HT1080 (cell line): ENCODE measurements at places on chromosomes 11 and 22.

GRCh38 chr11:45856044-45856468 lies 8.8 kb downstream of the CRY2 start:
- DNase-seq: no peak

DNA sequence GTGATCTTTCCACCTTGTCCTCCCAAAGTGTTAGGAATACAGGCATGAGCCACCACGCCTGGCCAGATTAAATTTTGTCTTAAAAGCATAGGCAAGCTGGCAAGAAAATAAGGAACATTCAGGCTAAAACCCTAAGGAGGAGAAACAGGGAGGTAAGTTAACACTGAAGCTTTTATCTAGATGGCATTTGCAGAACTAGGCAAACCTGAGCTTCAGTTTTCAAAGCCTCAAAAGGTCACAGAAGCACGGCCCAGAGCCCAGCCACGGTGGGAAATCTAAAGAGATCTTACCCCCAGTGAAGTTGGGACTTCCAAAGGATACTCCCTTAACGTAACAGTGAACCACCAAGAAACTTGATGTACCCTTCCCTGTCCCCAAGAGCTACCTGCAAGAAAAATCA lies 28.4 kb downstream of the PC start:
- DNase-seq: no peak

DNA sequence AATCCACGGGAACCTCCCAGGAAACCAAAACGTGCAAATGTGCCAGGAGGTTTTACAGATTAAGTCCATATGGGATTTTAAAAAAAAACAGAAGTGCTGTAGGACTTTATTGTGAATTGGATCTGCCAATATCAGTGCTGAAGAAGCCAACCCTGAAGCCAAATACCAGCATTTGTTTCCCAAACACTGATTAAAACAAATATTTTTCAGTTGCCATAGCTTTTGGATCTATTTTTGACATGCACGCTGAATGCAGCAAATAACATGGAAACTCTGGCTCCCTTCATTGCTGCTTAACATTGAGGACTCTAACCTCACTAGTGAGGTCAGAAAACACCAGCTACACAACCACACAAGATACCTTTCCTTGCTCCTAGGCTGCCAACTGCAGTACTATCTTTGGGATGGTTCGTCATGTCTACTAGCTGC lies 28.4 kb upstream of the SIK2 start:
- DNase-seq: no peak

- DNase-seq: peak; percentile 80
Measured at GRCh38 chr11:72631806-72632731, 42.2 kb downstream of the PDE2A start.

DNA sequence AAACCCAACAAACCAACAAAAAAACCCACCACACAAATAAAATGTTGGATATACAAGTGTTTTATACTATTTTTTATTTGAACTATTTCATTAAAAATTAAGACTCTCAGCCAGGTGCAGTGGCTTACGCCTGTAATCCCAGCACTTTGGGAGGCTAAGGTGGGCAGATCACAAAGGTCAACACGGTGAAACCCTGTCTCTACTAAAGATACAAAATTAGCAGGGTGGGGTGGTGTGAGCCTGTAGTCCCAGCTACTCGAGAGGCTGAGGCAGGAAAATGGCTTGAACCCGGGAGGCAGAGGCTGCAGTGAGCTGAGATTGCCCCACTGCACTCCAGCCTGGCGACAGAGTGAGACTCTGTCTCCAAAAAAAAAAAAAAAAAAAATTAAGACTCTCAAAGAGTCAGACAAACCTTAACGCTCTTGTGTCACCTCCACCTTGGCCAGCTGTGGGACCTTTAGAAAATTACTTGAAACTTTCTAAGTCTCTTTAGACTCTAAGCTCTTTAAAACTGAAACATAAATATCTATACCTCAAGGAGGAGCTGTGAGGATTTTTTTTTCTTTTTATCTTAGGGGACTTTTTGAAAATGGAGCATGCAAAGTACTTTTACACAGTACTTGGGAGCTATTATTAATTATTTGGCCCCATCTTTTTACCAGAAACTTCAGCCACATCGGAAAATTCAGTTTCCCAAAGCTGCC lies 68.4 kb upstream of the CLNS1A start:
- DNase-seq: no peak

DNA sequence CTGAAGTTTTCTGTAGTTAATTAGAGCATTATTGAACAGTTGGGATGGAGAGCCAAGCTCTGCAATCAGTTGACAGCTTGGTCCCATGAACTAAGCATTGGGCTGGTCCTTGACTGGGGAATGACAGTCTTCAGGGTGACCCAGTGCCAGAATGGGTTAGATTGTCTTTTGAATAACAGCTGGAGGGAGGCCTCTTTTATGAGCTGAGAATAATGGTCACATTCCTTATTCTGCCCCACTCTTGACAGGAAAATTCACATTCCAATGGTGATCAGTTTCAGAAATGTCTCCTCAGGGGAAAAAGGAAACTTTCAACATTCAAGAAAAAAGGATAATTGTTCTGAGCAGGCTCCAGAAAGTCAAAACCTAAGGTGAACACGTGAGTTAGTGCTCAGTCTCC lies 113.9 kb downstream of the KIRREL3 start:
- DNase-seq: no peak

GRCh38 chr11:14506532-14506931 lies 6.9 kb upstream of the COPB1 start:
- no peak for DNase-seq

DNA sequence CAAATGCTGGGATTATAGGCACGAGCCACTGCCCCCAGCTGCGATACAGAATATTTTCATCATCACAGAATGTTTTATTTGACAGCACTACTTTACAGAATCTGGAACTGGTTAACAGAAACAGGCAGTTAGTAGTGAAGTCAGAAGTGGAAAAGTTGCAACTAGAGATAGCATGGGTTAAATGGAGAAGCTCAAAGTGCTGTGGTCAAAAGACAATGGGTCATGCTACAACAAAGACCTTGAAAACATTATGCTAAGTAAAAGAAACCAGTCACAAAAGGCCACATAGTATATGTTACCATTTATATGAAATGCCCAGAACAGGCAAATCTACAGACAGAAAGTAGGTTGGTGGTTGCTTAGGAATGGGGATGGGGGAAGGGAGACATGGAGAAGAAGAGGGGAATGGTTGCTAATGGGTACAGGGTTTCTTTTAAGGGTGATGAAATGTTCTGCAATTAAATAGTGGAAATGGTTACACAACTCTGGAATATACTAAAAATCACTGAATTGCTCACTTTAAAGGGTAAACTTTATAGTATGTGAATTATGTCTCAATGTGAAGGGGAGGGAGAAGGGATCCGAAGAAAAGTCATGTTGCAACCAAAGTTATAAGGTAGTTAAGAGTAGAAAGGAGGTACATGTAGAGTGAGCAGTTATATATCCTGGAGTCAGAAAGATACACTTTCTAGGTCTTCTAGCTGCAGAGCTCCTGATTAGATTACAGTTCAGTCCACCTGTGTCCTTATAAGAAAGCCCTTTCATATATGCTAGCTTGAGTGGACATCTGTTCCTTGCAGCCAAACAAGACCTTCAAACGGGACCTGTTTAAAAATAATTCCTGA lies 46.3 kb upstream of the RAPSN start:
- DNase-seq: no peak

- no peak for DNase-seq
Measured at GRCh38 chr22:33372875-33373274, 314.7 kb upstream of the SYN3 start.

DNA sequence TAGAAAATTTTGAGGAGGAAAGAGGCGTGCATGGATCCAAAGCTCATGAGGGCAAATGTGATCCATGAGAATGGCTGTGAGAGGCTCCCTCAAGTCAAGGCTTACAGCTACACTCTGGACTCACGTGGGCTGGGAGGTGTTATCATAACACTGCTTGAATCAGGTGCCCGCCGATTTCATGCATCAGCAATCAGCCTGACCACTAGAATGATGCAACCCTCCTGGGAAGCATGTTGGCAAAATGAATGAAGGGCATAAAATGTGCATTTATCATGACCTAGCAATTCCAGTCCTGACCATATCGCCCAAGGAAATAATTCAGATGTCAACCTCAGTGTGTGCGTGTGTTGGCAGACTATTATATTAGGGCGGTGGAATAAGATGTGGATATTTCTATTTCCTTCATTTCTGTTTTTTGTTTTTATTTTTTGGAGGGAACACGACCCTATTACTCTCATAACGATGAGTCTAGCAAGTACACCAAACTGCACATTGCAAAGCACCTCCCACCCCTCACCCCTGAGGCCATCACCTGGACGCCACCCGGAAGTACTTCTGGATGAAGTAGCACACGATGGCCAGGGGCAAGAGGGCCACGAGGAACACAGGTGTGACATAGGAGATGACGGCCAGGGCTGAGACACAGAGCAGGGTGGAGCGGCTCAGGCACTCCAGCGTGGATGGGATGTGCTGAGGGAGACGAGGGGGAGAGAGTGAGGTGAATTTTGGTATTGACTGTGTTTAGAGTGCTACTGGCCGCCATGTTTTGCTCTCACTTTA lies 15.7 kb upstream of the KCNJ11 start:
- DNase-seq: peak; percentile 27

DNA sequence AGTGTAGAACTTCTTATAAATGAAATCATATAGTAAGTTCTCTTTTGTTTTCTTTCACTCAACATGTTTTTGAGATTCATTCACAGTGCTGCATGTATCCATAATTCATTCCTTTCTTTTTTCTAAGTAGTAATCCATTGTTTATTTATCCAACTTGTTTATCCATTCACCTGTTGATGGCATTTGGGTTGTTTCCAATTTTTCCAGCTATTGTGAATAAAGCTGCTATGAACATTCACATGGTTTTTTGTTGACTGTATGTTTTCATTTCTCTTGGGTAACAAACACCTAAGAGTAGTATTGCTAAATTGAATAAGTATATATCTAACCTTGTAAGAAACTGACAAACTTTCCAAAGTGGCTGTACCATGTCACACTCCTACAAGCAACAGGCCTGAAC lies 23.5 kb downstream of the MRTFA start:
- DNase-seq: no peak

DNA sequence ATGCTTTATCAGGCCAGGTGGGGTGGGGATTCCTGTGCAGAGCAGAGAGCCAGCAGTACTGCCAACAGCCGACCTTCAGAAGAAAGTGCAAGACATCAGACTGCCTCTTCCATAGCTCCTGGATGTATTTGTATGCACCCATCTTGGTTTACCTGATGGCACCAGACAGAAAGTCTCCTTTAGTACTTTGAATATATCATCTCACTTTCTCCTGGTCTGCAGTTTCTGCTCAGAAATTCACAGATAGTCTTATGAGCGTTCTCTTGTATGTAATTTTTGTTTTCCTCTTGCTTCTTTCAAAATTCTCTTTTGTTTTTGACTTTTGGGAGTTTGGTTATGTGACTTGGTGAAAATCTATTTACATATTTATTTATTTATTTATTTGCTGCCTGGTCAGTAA lies 446.4 kb upstream of the CADM1 start:
- no peak for DNase-seq

- no peak for DNase-seq
Measured at GRCh38 chr11:122160841-122161590, 45.0 kb upstream of the BLID start.

GRCh38 chr11:96074551-96075310 lies 150.8 kb upstream of the MTMR2 start:
- DNase-seq: no peak

DNA sequence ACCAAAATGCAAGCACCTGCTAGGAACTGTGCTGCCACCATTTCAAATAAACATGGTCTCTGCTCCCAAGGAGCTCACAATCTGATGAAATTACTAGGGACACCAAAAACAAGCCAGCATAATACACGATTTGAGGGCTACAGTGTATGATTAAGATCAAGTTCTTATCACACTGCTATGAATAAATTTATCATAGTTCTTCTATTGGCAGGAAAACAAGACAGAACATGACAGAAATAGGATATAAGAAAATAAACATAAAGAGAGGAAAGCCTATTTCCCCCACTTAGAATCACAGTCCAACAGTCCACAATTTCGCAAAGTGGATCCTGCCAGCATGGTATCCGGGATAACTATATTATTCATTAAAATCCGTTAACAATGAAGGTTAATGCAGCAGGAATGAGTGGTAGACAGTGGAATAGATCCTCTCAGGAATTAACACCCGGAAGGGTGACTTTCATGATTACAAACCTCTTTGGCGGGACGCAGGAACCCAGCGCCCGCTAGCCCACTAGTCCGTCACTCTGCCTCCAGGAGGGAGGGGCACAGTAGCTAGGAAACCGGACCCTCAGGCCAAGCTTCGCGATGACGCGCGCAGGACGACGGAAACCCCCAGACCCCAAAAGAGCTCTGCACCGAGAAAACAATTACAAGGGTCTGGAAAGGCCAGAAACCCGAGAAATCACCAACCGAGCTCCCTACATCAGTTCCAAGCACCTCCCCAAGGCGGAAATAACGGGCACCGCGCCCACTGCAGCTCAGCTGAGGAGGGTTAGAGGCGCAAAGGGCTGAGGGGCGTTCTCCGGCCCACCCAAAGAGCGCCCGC lies 607 bp downstream of the CCDC82 start:
- peak; percentile 2 for DNase-seq

DNA sequence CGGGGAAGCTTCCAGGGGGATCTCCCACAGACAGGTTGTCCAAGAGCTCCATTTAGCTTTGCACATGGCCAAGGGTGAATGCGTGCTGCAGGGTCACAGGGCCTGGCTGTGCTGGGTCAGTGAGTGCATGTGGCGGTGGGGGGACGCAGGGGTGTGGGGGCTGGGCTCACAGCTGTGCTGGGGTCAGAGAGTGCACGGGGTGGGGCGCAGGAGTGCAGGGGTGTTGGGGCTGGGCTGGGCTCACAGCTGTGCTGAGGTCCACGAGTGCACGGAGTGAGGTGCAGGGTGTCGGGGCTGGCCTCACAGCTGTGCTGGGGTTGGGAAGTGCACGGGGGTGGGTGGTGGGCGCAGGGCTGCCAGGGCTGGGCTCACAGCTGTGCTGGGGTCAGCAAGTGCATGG lies 557.7 kb downstream of the BRD1 start:
- DNase-seq: no peak

GRCh38 chr11:1289211-1289935 lies 20.1 kb downstream of the TOLLIP start:
- DNase-seq: no peak

GRCh38 chr11:35160902-35161597 lies 22.1 kb downstream of the CD44 start:
- no peak for DNase-seq

DNA sequence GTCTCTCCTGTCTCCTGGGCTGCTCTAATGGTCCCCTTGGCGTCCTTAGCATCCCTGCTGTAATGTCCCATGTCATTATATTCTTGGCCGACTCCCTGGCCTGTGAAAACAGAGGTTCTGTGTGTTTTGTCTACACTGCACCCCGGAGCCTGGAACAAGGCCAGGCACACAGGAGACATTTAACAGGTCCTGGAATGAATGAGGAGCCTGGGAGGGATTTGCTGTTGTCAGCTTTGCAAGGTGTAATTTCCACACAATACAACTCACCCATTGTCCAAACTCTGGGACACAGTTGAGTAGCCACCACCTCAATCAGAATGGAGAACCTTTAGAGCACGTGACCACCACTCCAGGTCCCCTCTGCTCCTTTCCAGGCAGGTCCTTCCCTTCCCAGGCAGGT lies 14.9 kb upstream of the PDGFB start:
- no peak for DNase-seq

GRCh38 chr11:99422581-99423427 lies 402.1 kb downstream of the CNTN5 start:
- no peak for DNase-seq
